A172 (cell line): ENCODE measurements at places on chromosomes 12 and 14.

GRCh38 chr14:74858022-74858421 lies 17.9 kb downstream of the PROX2 start:
- DNase-seq, result no peak

GRCh38 chr12:20370014-20370386 lies 1.7 kb downstream of the PDE3A start:
- no peak for DNase-seq

- no peak for DNase-seq
Measured at GRCh38 chr12:66077542-66077941, 53.0 kb downstream of the LLPH start.

- no peak for DNase-seq
Measured at GRCh38 chr14:94394025-94394493, 5.7 kb upstream of the SERPINA1 start.

GRCh38 chr12:78651755-78652154 lies 212.8 kb upstream of the SYT1 start:
- DNase-seq, result no peak

DNA sequence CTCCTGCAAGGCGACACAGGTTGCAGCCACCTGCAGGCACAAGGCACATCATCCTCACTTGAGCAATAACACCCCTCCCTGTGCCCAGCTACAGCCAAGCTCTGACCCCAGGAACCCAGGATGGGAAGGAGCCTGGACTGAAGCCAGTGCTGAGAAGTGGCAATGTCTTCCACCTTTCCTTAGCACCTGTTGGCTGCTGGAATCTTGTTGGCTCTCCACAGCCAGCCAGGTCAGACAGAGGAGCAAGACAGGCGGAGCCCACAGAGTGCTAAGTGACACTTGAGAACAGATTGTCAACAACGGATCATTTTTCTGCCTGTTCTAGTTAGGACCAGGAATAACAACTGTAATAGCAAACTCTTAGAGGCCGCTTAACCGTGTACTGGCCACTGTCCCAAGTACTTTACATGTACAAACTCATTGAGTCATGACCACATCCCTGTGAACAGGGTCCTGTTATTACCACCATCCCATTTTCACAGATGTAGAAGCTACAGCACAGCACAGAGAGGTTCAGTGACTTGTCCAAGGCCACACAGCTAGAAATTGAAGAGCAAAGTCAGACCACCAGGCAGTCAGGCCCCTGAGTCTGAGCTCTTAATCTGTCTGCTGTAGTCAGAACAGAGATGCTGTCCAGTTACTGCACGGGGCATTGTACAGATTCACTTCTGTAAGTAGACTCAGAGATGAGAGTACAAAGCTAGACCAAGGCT lies 45.6 kb downstream of the RNFT2 start:
- no peak for DNase-seq

DNA sequence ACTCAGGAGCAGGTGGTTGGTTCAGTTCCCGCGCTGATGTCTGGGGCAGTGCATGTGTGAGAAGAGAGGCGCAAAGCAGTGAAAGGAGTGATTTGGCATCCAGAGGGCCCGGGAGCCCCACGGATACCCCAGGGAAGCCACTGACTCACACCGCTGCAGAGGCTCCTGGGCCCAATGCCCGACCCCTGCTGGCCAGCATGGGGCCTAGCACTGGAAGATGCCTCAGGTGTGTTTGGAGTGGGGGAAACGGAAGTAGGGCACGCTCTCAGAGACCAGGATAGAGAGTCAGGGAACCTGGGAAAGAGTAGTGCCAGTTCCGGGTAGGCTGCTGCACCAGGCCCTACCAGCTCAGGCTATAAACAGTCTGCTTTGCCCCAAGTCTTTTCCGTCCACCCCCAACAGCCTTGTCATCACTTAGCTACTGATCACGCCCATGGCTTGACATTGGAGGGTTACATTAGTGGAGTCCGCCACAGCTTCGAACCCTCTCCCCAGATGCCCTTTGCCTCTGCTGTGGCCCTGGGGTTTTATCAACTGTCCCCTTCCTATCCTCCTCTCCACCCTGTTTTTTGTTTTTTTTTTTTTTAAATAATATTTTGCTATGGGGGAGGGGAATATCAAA lies 9.5 kb upstream of the CSAD start:
- peak; percentile 35 for DNase-seq

DNA sequence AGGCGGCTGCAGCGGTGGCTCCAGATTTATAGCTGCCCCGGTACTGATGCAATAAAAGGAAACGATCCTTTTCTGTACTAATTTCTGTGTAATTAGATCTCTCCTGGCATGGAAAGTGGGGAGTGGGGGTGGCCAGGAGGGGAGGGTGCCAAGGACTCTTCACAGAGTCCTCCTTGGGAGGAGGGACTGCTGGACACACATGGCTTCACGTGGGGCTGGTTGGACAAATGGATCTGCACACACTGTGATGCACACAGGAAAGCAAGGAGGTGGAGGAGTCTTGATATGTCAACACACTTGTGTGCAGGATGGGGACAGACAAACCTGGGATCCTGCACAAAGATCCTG lies 23.8 kb upstream of the ATP5MC2 start:
- no peak for DNase-seq

GRCh38 chr14:34223373-34224148 lies 238.5 kb downstream of the SPTSSA start:
- no peak for DNase-seq

GRCh38 chr12:80861641-80862378 lies 75.9 kb downstream of the LIN7A start:
- no peak for DNase-seq

GRCh38 chr12:104586351-104586919 lies 129.7 kb downstream of the CHST11 start:
- no peak for DNase-seq

GRCh38 chr12:114625294-114625851 lies 58.6 kb downstream of the TBX3 start:
- DNase-seq, result peak; percentile 45

DNA sequence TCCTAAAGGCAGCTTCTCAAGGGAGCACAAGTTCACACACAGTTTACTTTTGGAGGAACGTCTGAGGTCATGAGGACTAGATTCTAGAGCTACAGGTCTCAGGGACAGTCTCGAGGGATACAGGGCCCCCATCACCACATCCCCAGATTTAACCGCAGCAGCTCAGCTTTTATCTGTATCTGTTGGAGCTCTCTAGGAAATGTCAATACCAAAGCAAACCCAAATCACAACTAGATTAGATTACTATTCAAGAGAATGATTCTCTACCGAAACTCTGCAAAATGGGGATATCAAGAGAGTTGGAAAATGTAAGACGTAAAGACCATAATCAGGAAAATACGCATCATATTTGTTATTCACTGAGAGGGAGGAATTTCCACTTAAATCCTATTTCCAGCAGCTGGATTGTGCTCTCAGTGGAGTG lies 4.0 kb upstream of the MYRFL start:
- no peak for DNase-seq
